ENCODE measurements at places on chromosomes 13 and 19.

- peak; percentile 97 for DNase-seq
Measured at GRCh38 chr13:44577236-44578066, 1.3 kb upstream of the TSC22D1 start.

GRCh38 chr13:77001963-77002587, 10.2 kb downstream of the CLN5 start:
- no peak for DNase-seq

DNA sequence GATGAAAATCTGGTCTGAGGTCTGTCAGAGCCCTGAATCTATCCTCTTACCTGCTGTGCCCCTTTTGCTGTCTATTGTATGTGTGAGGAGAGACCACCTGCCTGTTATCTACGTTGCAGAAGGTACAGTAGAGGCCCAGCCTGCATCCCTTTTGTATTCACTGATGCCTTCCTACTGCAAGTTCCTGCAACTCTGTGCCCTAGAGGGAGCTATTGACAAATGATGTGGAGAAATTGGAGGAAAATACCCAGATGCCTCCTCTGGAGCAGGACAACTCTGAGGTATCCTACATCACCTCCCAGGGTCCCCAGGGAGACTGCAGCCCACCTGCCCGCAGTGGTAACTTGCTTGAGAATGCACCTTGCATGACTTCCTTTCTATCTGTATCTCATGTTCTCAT, 33.7 kb downstream of the SIAH3 start:
- DNase-seq: no peak

- DNase-seq: peak; percentile 64
Measured at GRCh38 chr13:46728777-46729176, 68.2 kb downstream of the ESD start.

DNA sequence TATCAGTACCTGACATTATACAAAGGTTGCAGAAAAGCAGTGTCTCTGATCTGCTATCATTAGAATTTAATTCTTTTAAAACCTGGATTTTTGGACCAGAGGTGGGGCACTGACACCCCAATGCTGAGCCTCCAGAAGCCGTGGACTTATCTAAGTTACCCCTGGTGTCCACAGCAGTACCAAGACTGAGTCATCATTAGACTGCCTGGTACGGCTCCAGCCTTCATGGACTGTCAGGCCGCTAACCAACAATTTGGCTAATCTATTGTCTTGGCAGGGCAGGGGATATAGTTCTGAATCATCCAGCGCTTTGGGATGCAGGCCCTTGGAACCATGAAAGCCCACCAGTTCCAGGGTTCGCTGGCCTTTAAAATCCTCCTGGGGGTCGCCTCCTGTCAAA, 78.3 kb downstream of the TSHZ3 start:
- no peak for DNase-seq

DNA sequence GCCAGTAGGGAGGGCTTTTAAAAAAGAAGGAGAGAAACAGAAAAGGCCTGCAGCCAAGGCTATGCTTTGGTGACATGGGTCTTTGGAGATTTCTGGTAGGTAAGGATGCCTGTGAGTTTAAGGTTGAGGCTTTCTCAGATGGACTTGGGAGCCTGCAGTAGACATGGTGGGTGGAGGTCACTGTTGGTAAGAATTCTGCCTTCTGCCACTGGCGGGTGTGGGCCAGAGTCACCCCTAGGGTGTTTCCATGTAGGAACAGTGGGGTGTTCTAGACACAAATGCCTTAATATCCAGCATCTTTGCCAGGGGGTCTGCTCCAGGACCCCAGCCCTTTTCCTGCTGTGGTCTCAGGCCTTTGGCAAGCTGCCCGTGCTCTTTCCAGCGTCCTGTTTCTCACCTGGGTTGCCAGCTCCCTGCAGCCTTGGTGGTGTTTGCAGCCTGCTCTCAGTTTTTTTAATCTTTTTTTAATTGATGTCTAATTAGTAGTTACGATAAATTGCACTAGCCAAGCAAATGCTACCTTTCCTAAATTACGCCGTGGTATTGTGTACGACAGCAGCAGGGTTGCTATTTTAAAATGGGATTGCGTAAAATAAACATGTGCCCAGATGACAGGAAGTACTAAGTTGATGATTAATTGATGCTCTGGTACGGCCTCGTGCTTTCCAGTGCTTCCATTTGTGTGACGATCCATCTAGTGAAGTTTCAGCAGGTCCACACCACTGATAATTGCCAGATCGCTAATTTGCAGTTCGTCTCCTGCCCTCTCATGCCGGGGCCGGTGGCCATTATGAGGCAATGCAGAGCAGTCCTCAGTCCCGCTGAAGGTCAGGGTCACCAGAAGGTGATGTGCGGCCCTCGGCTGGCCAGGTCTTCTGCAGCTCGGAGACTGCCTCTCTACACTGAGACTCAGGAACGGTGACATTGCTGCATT, 35.3 kb upstream of the NPAS1 start:
- DNase-seq: no peak

DNA sequence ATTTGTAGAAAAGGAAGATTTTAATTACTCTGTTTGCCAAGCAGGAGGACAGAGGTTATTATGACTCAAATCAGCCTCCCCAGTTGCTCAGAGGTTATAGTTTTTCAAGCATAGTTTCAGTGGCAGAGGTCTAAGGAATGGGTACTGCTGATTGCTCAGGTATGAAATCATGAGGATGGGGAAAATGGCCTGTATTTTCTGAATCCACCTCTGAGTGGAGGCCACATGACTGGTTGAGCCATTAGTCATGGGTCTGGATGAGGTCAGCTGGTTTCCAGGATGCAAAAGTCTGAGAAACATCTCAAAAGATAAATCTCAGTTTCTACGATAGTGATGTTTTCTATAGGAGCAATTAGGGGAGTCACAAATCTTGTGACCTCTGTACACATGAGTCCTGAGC, 62.8 kb upstream of the CEACAM8 start:
- no peak for DNase-seq

GRCh38 chr13:36154567-36155291, 23.5 kb upstream of the DCLK1 start:
- no peak for DNase-seq

- DNase-seq: no peak
Measured at GRCh38 chr19:13989487-13989886, 16.6 kb downstream of the RFX1 start.

DNA sequence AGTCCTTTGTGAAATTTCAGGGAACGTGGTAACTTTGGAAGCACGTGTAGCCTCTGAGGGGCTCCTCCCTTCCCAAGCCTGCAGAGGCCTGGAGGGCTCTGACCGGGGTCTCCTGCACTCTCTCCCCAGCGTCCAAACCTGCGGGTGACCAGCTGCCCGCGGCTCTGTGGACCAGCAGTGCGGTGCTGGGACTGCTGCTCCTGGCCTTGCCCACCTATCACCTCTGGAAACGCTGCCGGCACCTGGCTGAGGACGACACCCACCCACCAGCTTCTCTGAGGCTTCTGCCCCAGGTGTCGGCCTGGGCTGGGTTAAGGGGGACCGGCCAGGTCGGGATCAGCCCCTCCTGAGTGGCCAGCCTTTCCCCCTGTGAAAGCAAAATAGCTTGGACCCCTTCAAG, 2.7 kb upstream of the TPGS1 start:
- no peak for DNase-seq

DNA sequence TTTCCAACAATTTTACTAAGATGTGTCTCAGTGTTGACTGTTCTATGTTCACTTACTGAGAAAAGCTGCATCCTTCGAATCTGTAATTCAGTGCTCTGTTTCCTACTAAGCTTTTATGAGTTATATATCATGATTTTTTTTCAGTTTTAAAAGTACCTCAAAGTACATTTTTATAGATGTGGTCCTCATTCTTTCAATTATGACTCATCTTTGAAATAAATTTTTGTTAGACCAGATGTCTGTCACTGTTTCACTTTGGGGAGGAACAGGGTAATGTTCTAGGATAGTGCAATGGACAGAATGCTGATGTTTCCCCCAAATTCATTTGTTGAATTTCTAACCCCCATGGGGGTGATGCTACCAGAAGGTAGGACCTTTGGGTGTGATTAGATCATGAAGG, 74.8 kb downstream of the NALCN start:
- no peak for DNase-seq

DNA sequence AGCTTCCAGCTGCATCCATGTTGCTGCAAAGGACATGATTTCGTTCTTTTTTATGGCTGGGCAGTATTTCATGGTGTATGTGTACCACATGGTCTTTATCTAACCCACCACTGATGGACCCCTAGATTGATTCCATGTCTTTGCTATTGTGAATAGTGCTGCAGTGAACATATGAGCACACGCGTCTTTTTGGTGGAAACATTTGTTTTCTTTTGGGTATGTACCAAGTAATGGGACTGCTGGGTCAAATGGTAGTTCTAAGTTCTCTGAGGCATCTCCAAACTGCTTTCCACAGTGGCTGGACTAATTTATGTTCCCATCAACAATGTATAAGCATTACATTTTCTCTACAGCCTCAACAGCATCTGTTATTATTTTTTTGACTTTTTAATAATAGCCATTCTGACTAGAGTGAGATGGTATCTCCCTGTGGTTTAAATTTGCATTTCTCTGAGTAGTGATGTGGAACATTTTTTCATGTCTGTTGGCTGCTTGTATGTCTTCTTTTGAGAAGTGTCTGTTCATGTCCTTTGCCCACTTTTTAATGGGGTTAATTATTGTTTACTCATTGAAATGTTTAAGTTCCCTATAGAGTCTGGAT, 6.8 kb upstream of the UBE2L5 start:
- DNase-seq: no peak

- DNase-seq: no peak
Measured at GRCh38 chr19:41193430-41194156, 574 bp downstream of the CYP2S1 start.

GRCh38 chr13:50994651-50995050, 85.1 kb downstream of the RNASEH2B start:
- DNase-seq: no peak

DNA sequence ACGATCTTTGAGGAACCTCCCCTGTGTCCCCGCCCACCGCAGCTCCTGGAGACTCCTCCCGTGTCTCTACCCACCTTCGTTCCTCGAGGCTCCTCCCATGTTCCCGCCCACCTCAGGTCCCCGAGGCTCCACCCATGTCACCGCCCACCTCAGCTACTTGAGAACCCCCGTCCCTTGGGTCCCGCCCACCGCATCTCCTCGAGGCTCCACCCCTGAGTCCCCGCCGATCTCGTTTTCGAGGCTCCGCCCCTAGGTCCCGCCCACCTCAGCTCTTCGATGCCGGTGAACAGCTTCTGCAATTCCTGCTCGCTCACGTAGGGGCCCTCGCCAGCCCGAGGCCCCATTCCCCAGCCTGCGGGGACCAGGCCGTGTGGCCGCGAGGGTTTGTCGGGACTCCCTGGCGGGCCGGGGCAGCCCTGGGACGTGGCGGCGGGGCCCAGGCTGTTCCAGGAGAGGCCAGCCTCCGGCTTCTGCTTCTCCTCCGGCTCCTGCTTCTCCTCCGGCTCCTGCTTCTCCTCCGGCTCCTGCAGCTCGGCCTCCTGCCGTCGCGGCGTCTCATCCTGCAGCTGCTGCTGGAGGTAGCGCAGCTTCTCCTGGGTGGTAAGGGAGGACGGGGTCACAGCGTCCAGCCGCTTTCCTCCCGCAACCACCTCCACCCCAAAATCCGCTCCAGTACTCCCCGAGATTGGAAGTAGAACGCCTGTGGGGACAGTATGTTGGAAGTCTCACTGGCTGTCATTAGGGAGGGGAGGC, 16.7 kb downstream of the TSKS start:
- peak; percentile 80 for DNase-seq

GRCh38 chr13:102138635-102139190, 263.1 kb downstream of the FGF14 start:
- no peak for DNase-seq

GRCh38 chr19:30360376-30361106, 11.6 kb upstream of the ZNF536 start:
- DNase-seq: no peak

- DNase-seq: no peak
Measured at GRCh38 chr19:49437231-49437630, 4.1 kb downstream of the SLC17A7 start.

DNA sequence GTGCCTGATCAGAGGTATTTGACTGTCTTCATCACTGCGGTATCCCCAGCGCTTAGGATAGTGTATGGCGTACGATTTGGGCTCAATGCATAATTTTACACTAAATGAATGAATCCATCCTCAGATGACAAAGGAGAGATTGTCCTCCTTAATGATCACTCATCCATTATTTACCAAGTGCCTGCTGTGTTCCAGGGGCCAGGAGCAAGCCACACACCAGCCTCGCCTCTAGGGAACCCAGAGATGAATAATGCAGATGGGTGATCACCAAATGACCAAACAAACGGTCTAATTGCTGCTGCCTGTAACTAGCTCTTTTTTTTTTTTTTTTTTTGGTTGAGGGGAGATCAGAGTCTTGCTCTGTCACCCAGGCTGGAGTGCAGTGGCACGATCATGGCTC, 5.9 kb upstream of the GPR32 start:
- DNase-seq: no peak

GRCh38 chr19:44737238-44738071, 11.1 kb upstream of the BCL3 start:
- DNase-seq: peak; percentile 52

GRCh38 chr13:49388091-49388635, 55.7 kb downstream of the CAB39L start:
- DNase-seq: no peak

DNA sequence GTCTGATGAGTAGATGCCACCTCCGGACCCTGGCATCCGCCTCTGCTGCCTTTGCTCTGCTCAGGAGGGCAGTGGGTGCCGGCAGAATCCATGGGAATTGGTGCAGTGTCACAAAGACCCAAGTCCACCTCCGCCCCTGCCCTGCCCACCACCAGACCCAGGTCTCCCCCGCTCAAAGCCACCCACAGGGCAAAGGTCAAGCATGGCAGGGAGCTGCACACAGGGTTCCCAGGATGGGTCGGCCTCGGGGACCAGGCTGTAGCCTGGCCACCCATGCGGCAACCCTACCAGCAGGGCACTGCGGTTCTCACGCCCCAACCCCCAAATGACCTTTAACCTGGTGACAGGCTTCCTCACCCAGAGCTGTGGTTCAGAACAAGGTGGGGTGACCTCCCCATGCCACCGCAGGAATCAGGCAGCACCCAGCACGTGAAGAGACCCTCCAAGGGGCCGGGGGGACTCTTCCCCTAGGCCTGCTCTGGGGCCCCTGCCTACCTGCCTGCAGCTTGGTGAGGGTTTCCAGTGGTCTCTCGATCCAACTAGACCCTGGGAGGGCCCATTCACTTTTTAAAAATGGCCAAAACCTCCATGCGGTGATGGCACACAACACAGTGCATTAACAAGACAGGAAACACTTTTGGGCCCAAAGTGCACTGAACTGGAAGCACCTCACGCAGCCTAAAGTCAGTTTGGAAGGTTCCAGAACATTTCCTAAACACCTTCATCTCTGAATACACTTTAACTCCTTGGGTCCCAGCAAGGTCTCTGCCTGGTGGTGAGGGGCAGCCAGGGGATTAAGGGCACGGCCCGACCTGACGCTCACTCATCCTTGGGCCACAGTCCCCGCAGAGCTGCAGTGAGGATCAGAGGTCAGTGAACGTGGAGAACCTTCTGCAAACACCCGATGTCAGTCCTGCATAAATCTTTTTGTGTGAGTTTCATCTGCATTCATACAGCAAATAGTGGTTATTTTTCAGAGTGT, 11.0 kb downstream of the GAS6 start:
- no peak for DNase-seq
